ENCODE measurements at places on chromosomes 12 and 14. TPM values are rescaled to one million over a fixed set of nuclear protein-coding genes. Genes with fewer than 3 reads are reported as not detected.

DNA sequence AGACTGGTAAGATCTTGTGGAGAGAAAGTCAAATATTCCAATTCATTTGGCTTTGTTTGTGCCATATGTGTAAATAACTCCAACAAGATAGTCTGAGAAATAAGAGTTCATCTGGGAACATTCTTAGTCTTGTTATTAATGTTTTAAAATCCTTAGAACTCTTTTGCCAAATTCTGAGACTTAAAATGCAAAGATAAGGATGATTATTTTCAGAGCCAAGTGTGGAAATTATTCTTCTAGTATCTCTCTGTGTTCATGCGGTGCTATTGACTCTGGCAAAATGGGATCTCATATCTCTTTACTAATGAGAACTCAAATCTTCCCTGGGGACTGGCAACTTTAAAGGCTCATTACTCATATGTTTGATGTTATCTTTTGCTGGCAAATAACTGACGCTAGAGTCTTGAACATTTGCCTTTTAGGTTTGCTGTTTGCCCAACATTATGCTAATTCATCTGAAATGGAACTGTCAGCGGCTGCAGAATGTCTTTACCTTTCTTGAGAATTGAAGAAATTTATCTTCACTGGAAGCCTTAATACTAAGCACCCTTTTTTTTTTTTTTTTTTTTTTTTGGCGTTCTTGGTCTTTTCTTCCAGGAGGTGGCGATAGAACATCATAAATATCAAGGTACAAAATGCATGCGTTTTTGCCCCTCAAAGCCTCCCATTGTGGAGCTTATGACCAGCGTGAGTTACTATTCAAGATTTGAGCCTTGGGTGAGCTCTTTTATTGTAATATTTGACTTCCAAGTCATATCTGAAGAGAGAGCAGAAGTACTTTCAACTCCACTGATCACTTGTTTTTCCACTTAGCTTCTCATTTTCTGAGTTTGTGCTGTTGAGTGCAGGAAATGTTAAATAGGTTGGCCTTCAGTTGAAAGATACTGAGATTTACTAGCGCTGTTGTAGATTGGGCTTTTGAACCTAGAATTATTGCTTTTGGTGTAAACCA, 86.5 kb downstream of the CAND1 start:
- DNase-seq: peak; percentile 79

EPS8 gene
- 80.3 TPM for total RNA-seq

DNA sequence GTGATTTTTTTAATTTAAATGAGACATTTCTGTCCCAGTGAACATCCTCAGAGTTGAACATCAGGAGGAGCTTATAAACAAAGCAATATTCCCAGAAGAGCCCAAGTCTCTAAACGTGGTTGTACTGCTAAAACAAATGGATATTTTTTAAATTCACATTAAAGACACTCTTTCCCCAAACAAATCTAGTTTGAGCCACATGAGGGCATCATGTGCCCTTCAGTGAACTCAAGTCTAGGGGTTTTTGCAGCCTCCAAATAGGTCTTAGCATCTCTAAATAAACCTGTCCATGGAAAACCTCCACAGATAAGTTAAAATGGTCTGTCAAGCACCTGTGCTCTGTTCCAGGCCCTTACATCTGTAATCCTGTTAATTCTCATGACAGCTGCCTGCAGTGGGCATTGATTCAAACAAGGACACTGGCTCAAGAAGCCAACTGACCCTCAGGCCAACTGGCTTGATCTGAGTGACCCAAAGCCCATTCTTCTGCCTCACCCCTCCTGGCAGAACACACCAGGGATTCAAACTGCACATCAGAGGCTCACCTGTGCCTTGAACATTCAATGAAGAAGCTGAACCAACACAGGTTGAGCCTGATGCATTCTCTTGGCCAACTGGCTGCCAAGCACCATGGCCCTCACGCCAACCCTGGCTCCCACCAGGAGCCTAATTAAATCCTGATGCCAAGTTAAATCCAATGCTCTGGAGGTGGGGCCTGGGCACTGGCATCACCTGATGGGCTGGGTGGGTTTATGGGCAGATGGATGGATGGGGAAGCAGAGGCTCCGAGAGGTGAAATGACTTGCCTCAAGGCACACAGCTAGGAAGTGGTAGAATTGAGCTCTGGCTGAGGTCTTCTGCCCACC, 8.6 kb downstream of the ISCU start:
- no peak for DNase-seq

GRCh38 chr14:48373981-48374380, 698.6 kb upstream of the MDGA2 start:
- DNase-seq: peak; percentile 60

GRCh38 chr14:21332950-21333349, 50.9 kb downstream of the SUPT16H start:
- DNase-seq: no peak

ACVRL1 gene
- 88.4 TPM for total RNA-seq

GRCh38 chr12:110966081-110966760, 45.8 kb upstream of the MYL2 start:
- no peak for DNase-seq

- DNase-seq: no peak
Observed at GRCh38 chr14:99972748-99973466, 92.3 kb upstream of the EVL start.

REM2 gene
- 0.63 TPM for total RNA-seq

DNA sequence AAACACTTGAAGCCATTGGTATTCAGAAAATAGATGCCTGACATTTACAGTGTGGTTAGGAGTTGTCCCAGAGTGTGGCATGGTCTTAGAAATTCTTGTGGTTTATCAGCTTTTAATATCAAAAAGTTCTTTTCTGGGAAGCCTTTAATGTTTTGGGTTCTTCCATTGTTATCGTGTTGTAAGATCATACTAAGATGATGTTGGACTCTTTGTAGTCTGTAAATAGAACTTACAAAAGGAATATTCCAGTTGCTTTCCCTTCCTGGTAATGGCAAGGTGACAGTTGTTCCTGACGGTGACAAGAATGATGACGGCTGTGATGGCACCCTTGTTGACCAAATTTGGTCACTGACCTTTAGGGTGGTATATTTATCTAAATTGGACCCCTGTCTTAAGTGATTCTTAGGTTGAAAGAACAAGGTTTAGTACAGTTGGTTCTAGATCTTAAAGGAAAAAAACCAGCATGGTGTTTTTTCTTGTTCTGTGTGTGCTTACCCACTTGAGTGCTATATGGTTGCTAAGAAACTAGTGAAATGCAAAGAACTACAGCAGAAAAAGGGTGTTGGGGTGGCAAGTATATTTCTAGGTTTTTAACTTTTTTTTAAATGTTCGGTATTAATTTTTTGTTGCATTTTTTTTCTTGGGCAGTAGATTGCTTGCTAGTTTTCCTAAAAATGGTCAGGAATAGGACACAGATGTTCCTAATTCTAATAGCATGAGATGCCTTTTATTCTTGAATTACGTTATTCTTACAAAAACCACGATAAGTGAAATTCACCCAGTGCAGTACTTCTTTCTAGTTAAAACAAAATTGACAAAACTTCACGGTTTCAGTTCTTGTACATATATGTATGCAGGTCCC, 2.1 kb downstream of the ATP2A2 start:
- DNase-seq: no peak

P2RX2 gene
- total RNA-seq: 0.19 TPM

- no peak for DNase-seq
Observed at GRCh38 chr14:92368001-92368400, 45.0 kb downstream of the SLC24A4 start.

CCDC196 gene
- total RNA-seq: not detected

GRCh38 chr14:102507081-102507856, 2.3 kb downstream of the ANKRD9 start:
- peak; percentile 74 for DNase-seq

GRCh38 chr12:114562654-114563053, 121.3 kb downstream of the TBX3 start:
- DNase-seq: no peak

- no peak for DNase-seq
Observed at GRCh38 chr14:63299351-63300110, 19.2 kb downstream of the GPHB5 start.

PDZRN4 gene
- total RNA-seq: 2.1 TPM

SERPINA10 gene
- not detected for total RNA-seq

DNA sequence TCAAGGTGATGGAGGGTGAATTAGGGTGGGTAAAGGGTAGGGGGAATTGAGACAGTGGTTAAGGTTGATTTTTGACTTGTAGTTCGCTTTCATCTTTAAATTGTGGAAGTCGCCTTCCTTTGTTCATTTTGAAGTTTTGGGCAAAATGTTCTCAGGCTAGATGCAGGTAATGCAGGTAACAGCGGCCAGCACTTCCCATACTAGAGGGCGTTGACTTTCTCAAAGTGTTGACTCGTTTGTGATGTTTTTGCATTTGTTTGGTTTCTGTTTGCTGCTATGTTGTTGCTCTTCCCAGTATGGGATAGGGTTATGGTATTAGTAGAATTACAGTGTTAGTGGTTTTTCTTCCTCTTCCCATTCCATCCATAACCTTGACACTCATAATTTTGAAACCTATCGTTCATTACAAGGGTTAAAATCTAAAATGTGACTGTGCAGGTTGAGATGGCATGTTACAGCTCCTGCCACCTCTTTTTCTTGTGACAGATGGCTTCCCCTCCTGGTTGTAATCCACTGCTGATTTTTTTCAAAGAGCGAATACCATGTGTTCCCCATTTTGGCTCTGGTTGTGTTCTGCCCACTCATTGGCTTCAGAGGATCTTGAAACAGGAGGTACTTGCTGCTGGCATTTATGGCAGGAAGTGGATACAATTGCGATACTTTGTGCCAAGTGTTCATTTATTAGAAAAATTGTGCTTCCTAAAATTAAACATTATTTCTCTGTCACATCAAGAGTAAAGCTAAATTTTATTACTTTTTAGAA, 57.1 kb downstream of the ERC1 start:
- DNase-seq: no peak

RHOJ gene
- total RNA-seq: 20.0 TPM

DNA sequence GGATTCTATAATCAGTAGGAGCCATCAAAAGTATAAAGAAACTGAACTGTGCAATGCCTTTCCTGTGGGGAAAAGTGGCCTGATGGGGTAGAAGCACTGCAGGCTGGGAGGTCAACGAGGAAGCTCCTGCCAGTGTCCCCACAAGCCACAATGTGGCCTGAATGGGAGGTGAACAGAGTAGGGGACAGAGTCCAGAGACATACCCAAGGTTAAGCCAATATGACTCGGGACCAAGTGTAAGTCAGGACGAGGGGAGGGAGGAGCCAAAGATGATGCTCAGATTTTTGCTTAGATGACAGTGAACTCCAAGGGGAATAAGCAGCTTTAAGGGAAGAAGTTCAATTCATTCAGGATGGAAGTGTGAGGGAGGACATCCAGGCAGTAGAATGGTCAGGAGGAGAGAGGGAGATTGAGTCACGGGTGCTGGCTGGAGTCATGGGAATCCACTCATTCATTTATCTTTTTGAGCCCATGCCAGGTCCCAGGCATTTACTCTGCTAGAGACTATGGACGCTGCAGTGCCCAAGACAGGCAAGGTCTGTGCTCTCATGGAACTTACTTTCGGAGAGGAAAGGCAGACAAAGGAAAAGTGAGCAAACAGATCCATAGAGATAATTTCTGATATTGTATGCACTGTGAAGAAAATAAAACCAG, 29.1 kb downstream of the DPF3 start:
- no peak for DNase-seq

DNA sequence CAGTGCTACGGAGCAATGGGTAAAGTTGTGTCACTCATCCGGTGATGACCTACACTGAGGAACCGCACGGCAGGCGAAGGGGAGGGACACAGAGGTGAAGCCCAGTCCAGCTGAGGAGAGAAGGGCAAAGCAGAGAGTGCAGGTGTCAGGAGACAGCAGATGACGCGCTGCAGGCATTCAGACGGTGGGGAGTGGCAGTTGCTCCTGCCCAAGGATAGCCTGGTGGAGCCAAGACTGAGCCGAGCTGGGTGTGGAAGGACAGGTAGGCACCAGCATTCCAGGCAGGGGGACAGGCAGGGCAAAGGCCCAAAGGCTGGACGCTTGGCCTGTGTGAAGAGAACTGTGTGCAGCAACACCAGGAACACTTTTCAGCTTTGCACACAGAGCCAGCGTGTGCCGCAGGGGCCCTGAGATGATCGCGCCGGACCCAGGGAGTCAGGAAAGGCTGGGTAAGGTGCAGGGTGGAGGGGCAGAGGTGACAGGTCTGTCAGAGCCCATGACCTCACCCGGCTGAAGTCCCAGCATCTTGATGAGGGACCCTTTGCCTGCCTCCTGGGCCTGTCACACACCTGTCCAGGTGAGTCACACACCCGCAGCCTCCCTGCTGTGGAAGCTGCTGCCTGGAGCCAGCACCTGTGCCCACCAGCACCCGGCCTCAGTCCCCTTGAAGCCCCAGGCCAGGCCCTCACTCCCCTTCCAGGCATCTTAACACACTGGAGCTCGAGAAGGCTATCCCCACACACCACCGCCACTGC, 48.4 kb downstream of the TSPAN11 start:
- DNase-seq: no peak

DNA sequence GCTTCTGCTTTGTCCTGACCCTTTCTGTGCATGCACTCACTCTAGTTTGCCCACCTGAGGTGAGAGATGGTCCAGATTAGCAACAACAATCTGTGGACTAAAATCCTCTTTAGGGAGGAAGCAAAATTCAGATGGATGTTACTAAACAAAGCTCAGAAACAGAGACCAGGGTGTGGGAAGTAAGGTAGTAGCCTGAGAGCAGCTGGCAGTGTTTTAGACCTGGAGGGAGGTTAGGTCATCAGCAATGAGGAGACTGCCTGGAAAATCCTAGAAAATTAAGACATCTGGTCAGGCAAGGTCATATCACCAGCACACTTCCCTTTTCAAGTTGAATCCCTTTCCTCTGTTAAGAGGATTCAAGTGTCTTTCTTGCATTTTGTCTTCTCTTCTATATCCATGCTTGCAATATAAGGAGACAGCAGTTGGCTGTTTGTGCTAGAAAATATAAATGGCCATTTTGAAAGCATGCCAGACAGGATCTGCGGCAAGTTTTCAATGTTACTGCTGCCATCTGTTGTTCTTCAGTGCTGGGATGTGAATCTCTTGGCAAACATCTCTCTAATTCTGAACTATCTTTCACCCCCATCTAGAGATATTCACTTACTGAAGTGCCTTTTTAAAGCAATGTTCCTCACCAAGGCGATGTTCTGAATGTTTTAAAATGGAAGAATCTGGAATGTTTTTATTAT, 266.4 kb downstream of the NAV3 start:
- no peak for DNase-seq

- DNase-seq: no peak
Observed at GRCh38 chr14:27435923-27436670, 838.3 kb upstream of the NOVA1 start.

- no peak for DNase-seq
Observed at GRCh38 chr12:6373022-6373787, 2.2 kb downstream of the SCNN1A start.

DNA sequence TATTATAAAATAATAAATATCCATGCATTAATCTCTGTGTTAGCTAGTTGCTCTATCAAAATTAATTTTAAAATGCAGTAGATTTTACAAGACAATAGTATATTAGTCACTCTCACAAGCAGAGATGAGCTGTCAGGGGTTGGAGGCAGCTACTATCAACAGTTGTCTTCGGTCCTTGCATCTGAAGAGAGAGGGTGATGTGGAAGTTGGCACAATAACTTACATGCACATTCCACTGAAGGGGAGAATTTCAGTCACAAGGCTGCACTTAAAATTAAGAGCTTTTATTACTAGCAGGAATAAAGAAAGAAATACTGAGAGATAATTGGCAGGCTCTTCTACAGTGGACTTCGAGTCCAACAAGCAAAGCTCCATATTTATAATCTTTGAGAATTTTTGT, 166.9 kb upstream of the DCN start:
- DNase-seq: no peak

PLEKHG7 gene
- total RNA-seq: 1.5 TPM

ACOT6 gene
- total RNA-seq: not detected

- DNase-seq: no peak
Observed at GRCh38 chr12:106902053-106902452, 53.7 kb upstream of the TMEM263 start.

Measured in kidney (tissue), 22 donors.